COLO829 (cell line): ENCODE measurements at places on chromosomes 12 and 14.
A peak's percentile ranks its signal among the peaks of the same experiment; 100 is the strongest.

DNA sequence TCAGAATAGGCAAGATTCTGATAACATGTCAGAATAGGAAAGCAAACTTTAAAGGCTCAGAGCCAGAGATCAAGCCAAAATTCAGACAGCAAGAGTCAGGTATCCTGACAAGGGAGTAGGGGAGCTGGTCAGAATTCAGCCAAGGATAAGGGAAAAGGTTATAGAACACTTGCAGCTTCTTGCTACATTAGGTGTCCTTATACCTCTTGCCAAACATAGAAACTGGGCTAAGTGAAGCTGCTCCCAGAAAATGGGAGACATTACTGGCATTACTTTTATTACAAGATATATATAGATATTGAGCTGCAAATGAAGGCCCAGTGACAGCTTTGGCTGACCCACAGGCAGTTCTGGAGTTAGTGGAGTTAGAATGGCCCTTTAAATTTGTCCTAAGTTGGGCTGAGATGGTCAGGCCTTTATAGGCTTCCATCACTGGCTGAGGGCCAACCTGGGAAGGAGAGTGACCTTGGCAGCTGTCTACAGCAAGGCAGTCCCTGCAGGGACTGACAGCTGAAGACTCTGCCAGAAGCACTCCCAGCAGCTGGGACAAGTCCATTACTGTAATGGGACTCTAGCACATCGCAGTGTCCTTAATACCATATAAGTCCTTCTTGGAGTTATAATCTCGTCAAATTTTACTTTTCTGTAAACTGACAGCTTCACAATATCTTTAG, 83.0 kb downstream of the LRRC9 start:
- DNase-seq = no peak

DNA sequence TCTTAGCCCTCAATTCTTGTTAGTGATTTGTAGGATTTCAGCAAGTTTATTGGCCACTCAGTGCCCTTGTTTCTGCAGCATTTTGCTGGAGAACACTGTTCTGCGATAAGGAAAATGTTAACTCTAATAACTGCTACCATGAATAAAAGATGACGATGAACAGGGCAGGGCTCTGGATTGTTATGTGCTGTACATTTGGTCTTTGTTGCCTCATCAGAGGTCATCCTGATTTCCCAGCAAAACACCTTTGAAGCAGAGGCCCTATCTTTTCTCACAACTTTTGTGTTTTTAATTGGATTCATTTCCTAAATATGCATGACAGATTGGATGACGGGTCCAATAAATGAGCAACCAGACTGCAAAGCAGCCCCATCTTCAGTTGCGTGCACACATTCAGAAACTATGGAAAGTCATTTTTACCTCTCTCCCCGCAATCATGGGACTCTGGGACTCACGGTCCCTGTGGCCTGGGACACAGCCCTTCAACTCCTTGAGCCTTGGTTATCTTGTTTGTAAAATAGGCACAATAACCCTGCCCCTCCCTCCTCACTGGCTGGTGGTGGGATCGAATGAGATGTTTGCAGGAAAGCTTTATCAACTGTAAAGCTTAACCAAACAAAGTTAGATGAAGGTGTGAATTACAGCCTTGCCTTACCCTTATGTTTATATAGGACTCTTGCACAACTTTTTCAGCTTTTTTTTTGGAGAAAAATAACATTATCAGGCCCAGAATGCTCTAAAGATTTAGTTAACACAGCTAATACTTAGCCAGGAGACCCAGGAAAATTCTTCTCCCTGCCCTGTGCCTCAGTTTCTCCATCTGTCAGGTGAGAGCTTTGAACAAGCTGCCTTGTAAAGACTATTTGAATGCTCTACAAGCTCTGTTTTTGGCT, 45.4 kb downstream of the RPH3A start:
- no peak for DNase-seq

DNA sequence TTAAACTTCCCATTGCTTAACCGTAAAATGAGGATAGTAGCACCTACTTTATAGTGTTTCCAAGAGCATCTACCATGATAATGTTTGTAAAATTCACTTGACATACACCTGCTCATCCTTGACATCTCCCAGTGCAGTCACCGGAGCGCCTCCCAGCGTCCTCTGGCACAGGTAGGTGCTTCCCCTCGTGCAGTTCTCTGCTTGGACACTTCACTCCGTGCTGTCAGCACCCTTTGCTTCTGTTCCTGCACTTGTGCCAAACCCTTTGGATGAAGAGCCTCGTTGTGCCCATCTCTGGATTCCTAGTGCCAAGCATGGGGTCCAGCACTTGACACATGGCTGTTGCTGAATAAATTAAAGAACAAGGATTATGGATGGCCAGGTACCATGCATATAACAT, 28.3 kb downstream of the ETV6 start:
- no peak for DNase-seq

GRCh38 chr12:124506145-124506831, 61.1 kb downstream of the NCOR2 start:
- no peak for DNase-seq

DNA sequence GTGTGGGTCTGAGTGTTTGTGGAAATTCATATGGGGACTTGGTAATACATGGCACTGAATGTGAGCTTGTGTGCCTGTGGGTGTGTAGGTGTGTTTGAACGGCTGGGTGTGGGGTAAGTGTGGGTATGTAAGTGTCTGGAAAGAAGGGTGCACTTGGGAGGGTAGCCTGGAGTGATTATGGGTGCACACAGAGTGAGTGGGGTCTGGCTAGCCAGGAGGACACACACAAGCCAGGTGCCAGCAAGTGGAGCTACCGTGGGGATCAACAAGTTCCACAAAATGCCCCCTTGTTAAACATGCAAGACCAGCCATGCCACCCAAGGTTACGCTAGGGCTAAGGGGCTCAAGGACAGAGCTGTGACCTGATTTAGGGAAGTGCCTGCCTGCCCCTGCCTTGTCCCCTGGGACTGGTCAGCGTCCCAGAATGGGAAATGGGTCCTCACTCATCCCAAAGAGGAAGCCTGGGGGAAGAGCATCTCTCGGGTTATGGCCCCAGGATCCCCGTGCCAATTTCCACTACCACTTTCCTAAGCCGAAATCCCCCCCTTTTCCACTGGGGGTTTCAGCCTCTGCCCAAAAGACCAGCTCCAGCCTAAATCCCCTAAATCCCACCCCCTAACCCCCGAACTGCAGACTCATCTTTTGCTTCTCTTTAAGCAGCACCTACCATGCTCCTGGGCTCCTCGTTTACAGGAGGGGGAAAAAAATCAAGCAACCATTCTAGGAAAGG, 118.6 kb downstream of the DICER1 start:
- DNase-seq = no peak

DNA sequence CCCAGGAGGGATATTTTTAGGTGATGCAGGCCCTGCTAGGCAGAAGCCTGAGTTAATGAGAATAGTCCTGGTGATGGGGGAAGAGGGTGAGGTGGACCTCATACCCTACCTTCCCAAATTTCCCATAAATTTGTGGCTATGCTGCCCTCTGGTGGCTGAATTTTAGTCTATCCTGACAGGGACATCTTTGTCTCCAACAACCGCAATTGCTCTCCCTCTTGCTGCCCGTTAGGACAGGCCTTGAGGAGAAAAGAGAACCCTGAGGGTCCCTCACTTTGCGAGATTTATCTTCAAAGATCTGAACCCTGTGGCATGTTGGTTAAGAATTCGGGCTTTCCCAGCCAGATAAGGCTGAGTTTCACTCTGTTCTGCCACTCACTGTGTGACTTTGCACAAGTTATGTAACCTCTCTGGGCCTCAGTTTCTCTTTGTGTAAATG, 9.8 kb upstream of the ZNF385A start:
- DNase-seq = peak; percentile 59

- DNase-seq = no peak
Observed at GRCh38 chr12:33529031-33529430, 89.4 kb upstream of the SYT10 start.

DNA sequence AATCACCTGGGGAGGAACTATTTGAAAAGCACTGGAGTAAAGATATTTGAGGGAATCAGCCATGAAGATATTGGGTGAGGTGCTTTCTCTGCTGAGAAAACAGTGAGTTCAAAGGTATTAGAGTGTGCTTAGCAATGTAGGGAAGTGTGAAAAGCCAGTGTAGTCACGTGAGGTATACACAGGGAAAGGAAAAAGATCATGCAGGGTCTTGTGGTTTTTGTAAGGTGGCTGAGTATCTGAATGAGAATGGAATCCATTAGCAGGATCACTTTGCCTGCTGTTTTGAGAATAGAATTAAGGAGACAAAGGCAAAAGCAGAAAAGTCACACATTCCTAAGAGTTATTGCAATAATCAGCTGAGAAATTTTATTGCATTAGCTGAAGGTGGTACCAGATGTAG, 193.0 kb downstream of the PIK3C2G start:
- DNase-seq = no peak

- no peak for DNase-seq
Observed at GRCh38 chr12:31370531-31371255, 44.7 kb upstream of the SINHCAF start.

- DNase-seq = no peak
Observed at GRCh38 chr14:52949711-52950409, 990 bp downstream of the FERMT2 start.

GRCh38 chr12:96375841-96376604, 24.2 kb downstream of the CDK17 start:
- no peak for DNase-seq

GRCh38 chr12:129696405-129696804, 207.4 kb downstream of the TMEM132D start:
- DNase-seq = no peak

- DNase-seq = no peak
Observed at GRCh38 chr12:110846615-110847566, at the start of gene CCDC63. CCDC63 (plus strand) TSS chr12:110846987; CDS start chr12:110852955, 5,968 bp downstream.

GRCh38 chr14:96235426-96235825, 20.6 kb upstream of the BDKRB1 start:
- no peak for DNase-seq

GRCh38 chr12:7923241-7924236, 12.4 kb downstream of the SLC2A3 start:
- no peak for DNase-seq

DNA sequence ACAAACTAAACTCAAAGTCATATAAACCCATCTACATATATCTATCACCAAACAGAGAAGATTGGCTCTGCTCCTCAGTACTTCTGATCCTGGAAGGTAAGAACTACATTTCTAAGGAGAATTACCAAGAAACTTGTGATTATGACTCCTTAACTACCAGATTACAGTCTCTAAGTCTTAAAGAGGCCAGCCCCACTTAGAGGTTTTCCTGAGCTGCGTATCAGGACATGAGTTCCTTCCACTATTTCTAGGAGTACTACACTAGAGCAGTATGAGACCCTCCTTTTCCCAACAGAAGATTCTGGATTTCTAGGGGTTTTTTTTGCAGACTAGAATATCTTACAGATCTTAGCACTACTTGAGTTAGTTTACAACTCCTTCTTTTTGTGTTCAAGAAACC, at the start of gene NOXRED1:
Gene NOXRED1, minus strand, starts transcription at position 101 of the 400 bp plus-strand sequence. CDS start 634 bp downstream, outside the sequence.
- no peak for DNase-seq

GRCh38 chr12:98221243-98221808, 294.1 kb upstream of the TMPO start:
- no peak for DNase-seq

- peak; percentile 85 for DNase-seq
Observed at GRCh38 chr14:93976477-93977057, at the start of gene ASB2. ASB2 (minus strand) TSS chr14:93976570; CDS start chr14:93964539, 12,031 bp downstream.

DNA sequence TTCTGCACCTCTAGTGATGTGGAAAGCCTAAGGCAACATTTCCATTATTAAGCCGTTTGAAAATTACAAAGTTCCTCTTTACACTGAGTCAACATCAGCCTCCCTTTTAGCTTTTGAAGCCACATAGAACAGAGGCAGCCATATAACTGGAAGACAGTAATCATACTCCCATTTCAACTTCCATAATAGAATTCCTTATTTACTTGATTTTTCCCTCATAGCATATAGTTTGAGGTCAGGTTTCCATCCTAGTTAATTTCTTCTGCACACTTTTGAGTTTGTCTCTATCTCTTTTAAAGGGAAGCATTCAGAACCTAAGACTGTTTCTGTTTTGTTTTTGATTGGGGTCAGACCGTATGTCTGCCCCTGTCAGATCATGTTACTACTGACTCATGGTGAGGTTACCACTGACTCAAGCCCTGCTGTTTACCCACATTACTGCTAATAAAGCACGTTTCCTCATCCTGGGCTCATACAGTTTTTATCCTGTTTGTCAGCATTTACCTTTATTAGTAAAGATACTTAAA, 161.0 kb downstream of the SLC38A4 start:
- peak; percentile 88 for DNase-seq

- no peak for DNase-seq
Observed at GRCh38 chr12:50515587-50515986, 10.8 kb downstream of the DIP2B start.
